Umbilical cord (tissue), 2 donors: ENCODE measurements at places on chromosomes 7 and 10. TPM values are rescaled to one million over a fixed set of nuclear protein-coding genes. Genes with fewer than 3 reads are reported as not detected.

Gene GRM3
- total RNA-seq, result 1.7 TPM

Gene LAMB4
- total RNA-seq, result 0.96 TPM

Gene ZPBP
- total RNA-seq, result not detected

Gene SHTN1
- 1.4 TPM for total RNA-seq

Gene SAMD9
- 24.6 TPM for total RNA-seq

Gene CYP26C1
- total RNA-seq, result 0.24 TPM

Gene TMEM213
- total RNA-seq, result 4.6 TPM

Gene HERPUD2
- total RNA-seq, result 18.3 TPM

Gene MYOZ1
- 1.4 TPM for total RNA-seq

Gene LMTK2
- total RNA-seq, result 10.1 TPM

Gene PRF1
- total RNA-seq, result 7.5 TPM

Gene SNX10
- 3.6 TPM for total RNA-seq

Gene STAMBPL1
- total RNA-seq, result 25.5 TPM

Gene TAS2R41
- total RNA-seq, result 2.6 TPM

Gene ASZ1
- 4.8 TPM for total RNA-seq

Gene ADRA2A
- 0.24 TPM for total RNA-seq

Gene PON3
- 8.2 TPM for total RNA-seq

Gene NYAP1
- 3.6 TPM for total RNA-seq

Gene SDK1
- total RNA-seq, result 7.9 TPM

Gene ANAPC16
- total RNA-seq, result 72.0 TPM

Gene SPDYE1
- total RNA-seq, result not detected

Gene MBL2
- total RNA-seq, result 1.2 TPM

Gene BHLHA15
- total RNA-seq, result not detected

Gene ASIC3
- total RNA-seq, result 2.2 TPM

Gene SPACDR
- total RNA-seq, result not detected

Gene PGAM2
- not detected for total RNA-seq

Gene SPDYE8
- 0.48 TPM for total RNA-seq

Gene MMP21
- not detected for total RNA-seq

Gene TRIM50
- total RNA-seq, result 0.48 TPM

Gene NEUROG3
- 0.48 TPM for total RNA-seq

Gene ZNF479
- 8.7 TPM for total RNA-seq

Gene PON1
- 0.24 TPM for total RNA-seq

Gene CDHR1
- total RNA-seq, result 1.2 TPM

Gene LYZL2
- not detected for total RNA-seq

Gene CTNNA3
- total RNA-seq, result 32.7 TPM

Gene MKI67
- 10.6 TPM for total RNA-seq

Gene NKX2-3
- not detected for total RNA-seq

Gene C1GALT1
- 27.7 TPM for total RNA-seq

Gene KLF14
- total RNA-seq, result 0.48 TPM

Gene TRIM73
- total RNA-seq, result 1.9 TPM

Gene SLC13A1
- total RNA-seq, result 0.48 TPM

Gene SPDYE5
- 4.8 TPM for total RNA-seq

Gene ZNF32
- total RNA-seq, result 40.9 TPM

Gene FOXI2
- not detected for total RNA-seq

Gene CABCOCO1
- total RNA-seq, result 9.1 TPM

Gene AMZ1
- total RNA-seq, result 2.4 TPM

Gene C10orf67
- 7.7 TPM for total RNA-seq

Gene CBLL1
- 20.0 TPM for total RNA-seq
